ENCODE measurements at places on chromosomes 3 and 15.

DNA sequence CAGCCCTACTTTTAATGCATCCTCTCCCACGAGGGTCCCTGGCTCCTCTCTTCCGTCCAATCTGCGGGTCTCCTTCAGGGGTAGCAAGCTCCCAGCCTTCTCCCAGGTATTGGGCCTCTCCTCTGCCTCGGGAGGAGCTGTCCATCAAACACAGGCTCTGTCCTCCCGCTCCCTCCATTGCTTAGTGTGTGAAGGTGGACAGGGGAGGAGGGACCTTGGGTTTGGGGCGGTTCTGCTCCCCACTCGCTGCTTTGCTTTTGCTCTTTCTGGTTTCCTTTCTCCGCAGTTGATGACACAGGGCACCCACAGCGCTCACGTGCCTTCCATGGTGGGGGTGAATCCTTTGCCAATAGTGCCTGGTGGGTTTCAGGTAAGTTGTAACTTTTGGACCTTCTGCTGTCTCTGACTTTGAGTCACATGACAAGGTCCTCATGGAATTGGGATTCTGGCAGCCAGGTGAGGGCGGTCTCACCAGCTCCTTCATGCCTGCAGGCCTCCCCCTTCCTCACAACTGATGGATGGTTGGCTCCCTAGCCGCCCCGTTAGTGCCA, 18.9 kb downstream of the MUC20 start:
- DNase-seq, result no peak

DNA sequence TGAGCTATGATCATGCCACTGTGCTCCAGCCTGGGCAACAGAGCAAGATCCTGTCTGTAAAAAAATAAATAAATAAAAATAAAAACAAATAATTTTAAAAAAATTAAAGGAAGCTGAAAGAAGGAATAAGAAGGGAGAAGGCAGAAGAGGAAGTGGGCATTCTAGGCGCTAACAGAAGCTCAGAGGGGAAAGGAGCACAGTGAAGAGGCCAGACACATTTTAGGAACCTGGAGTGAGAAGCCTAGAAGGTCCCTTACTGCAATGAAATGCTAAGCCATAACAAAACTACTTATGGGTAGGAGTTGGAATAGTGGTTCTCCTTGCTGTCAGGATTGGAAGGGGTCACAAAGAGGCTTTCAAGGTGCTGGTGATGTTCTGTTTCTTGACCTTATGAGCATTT, 64.0 kb downstream of the ITGB5 start:
- no peak for DNase-seq

- DNase-seq, result no peak
Measured at GRCh38 chr15:90394074-90394473, 6.0 kb downstream of the IQGAP1 start.

DNA sequence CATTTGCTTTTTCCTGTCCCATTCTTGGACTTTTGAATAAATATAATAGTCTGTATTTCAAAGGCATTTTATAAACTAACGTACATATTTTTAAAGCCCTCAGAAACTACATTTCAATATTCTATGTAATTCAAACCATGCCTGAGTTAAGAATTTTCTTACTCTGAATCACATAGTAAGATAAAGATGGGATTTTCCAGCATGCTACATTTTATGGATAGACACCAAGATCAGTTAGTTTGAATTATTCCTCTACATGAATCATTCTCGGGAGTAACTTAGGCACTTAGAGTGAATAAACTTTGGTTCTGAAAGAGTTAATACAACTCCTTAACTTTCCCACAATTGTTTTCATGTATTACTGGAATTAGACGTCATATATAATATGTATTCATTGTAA, 713.3 kb upstream of the CBLB start:
- no peak for DNase-seq

GRCh38 chr15:85813234-85813633, 18.5 kb upstream of the KLHL25 start:
- no peak for DNase-seq

- no peak for DNase-seq
Measured at GRCh38 chr15:36294359-36294758, 285.1 kb upstream of the CDIN1 start.

DNA sequence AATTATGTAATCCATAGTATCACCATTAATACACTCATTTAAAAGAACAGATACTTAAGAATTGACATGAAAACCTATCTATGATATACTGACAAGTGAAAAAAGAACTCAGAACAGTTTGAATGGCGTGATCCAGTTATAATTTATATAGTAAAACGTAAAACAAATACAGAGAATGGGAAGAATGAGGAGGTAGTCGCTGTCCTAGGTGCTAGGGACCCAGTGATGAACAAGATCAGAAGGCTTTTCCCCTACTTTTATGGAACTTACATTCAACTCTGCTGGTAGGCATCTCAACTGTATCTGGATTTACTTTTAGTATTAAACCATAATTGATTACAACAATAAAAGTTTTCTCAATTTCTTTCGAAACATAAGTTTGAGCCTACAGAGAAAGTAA, 31.8 kb downstream of the GSK3B start:
- no peak for DNase-seq

- DNase-seq, result no peak
Measured at GRCh38 chr15:85780225-85780985, 14.3 kb downstream of the KLHL25 start.

GRCh38 chr15:75195122-75195765, 6.4 kb upstream of the C15orf39 start:
- DNase-seq, result peak; percentile 79

- DNase-seq, result no peak
Measured at GRCh38 chr3:172210355-172210754, 171.0 kb downstream of the FNDC3B start.

DNA sequence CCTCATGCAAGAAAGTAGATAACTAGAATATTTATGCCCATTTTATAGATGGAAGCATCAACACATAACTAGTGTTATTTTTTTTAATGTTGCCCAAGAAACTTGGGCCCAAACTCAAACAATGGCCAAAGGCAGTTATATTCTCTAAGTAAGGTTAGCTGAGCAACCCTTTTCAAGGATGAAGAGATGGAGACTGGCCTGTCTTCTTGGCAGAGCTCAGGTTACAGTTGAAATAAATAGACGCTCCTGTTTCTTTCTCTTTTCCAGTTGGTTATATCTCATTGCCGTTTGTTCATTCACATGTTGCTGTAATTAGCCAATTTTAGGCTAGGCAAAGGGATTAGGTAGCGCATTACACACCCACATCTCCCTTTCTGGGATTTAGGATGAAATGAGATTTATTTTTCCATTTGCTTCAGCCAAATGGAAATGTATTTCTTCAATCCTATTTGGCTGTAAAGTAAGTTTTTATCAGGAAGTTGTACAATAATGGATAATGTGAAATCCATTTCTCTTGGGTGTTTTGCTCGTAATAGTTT, 93.2 kb downstream of the CMSS1 start:
- no peak for DNase-seq

DNA sequence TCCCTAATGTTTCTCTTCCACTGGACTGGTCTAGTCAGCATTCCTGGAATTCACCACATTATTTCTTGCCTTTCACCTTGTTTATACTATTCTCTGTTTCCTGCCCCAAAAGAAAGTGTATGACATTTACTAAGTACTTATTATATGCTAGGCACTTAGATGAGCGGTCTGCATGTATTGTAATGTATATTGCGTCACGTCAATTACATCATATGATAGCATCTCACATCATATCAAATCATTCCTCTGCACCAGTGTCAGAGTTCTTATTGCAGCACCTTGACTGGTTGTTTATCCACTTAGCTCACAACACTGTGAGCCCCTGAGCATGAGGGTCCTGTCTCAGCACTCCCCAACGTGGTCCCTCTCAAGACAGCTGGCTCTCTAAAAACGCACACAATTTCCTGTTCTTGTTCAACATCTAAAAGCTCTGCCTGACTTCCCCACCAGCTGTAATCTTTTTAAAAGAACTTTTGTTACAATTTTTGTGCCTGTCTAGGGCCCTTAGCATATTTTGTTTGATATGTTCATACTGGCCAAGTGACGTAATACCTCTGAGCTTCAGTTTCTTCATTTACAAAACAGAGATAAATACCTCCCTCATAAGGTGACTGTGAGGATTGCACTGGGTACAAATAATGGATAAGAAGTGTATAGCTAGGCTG, 58.8 kb downstream of the ARHGAP31 start:
- DNase-seq, result no peak

- DNase-seq, result no peak
Measured at GRCh38 chr3:29531644-29532043, 250.8 kb downstream of the RBMS3 start.

Measured in nephron progenitor cell (in vitro differentiated cells).